GM12878 (cell line): ENCODE measurements at places on chromosomes 1 and 21. TPM values are rescaled to one million over a fixed set of nuclear protein-coding genes. Genes with fewer than 3 reads are reported as not detected.

- DNase-seq = peak; percentile 85
- H3K27ac ChIP-seq = peak overlapping the region; percentile 43
- peaks cover under 1% of the 10 kb centered on the region; the same call in 1 of the 2 replicates for H3K36me3 ChIP-seq
- peaks cover 54% of the 10 kb centered on the region for H3K4me1 ChIP-seq
- H3K27me3 ChIP-seq = no peaks in the 10 kb centered on the region
Observed at GRCh38 chr1:64960731-64961130, 5.6 kb downstream of the JAK1 start.

VWA5B1 gene
- total RNA-seq = not detected in 2 replicates

- DNase-seq = no peak
- H3K27ac ChIP-seq = no peak overlapping the region
- H3K4me3 ChIP-seq = no peak overlapping the region
Observed at GRCh38 chr21:37338671-37339551, 27.7 kb upstream of the DYRK1A start.

DNA sequence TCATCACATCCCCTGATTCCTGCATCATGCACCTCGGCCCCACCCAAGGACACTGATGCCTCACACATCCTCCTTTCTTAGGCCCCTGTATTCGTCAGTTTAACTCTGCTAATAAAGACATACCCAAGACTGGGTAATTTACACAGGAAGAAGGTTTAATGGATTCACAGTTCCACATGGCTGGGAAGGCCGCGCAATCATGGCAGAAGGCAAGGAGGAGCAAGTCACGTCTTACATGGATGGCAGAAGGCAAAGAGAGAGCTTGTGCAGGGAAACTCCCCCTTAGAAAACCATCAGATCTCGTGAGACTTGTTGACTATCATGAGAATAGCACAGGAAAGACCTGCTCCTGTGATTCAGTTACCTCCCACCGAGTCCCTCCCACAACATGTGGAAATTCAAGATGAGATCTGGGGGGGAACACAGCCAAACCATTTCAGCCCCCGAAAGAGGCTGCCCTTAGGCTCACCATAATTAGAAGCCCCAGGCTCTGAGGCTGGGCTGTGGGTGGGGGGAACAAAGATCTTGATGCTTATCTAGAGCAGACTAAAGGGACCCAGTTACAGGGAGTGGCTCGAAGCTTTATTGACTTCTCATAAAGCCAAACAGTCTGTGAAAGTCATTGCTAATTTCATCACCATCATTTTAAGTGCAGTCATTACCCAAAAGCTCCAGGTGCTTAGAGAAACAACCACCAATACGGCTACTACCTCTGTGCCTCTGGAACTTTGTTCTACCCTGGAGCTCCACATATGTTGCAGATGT lies 181.5 kb downstream of the MATN1 start:
- no peaks in the 10 kb centered on the region for H3K4me1 ChIP-seq
- H3K36me3 ChIP-seq = no peaks in the 10 kb centered on the region
- no peaks in the 10 kb centered on the region for H3K27me3 ChIP-seq
- H3K27ac ChIP-seq = no peak overlapping the region
- no peak for DNase-seq
- no peak overlapping the region for H3K4me3 ChIP-seq

DNA sequence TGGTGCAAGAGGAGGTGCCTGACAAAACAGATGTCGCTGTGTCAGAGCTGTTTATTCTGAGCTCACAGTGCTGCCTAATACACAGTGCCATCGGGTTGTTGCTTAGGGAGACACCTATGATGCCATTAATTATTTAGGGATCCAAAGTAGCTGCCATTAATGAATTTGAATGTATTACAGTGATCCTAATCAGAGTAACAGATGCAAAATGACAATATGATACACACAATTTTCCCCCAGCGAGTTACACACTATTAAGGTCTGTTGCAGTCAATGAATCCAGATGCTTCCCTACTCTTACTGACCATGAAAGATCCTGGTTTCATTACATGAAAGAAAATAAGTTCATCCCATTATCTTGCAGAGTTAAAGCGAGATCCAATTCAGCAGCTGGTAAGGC lies 91.3 kb downstream of the RWDD3 start:
- DNase-seq = no peak
- H3K4me3 ChIP-seq = no peak overlapping the region
- H3K27ac ChIP-seq = no peak overlapping the region
- no peaks in the 10 kb centered on the region for H3K27me3 ChIP-seq
- no peaks in the 10 kb centered on the region for H3K36me3 ChIP-seq

DNA sequence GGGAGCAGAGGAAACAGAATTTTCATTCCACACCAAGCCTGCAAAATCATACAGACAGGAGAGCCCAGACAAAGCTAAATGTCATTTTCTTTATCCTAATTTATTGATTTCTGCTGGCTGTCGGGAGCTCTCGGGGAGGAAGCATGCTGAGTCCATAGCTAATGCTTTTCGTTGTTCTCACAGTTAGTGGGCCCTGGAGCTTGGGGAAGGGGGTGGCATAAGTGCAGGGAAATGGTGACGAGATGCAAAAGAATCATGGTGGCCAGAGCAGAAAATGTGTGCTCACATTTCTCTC lies 202.4 kb downstream of the TOMM20 start:
- no peak for DNase-seq
- H3K4me1 ChIP-seq = peaks cover 48% of the 10 kb centered on the region
- H3K4me3 ChIP-seq = peak overlapping the region; percentile 40; the same call in 1 of the 2 replicates
- peak overlapping the region; percentile 95 for H3K27ac ChIP-seq
- no peaks in the 10 kb centered on the region for H3K36me3 ChIP-seq

NKAIN1 gene
- not detected in 2 replicates for total RNA-seq

DNA sequence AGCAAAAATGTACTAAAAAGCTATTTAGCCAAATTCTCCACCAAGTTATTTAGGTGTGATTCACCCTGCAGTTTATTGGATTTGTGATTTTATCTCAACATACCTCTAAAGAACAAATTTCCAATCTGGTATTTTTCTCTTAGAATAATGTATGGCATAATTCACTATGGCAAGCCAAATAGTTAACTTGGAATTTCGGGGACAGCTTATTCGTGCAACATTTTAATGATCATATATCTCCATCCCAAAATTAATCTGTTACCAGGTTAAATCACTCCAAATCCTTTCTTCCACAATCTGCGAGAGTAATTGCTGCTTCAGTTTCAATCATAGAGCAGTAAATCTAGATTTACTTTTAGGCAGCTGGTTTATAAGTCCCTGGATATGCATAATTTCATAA lies 53.4 kb downstream of the ERICH3 start:
- no peaks in the 10 kb centered on the region for H3K36me3 ChIP-seq
- H3K27ac ChIP-seq = no peak overlapping the region
- no peaks in the 10 kb centered on the region for H3K27me3 ChIP-seq
- DNase-seq = no peak
- no peak overlapping the region for H3K4me3 ChIP-seq
- no peaks in the 10 kb centered on the region for H3K4me1 ChIP-seq

DNA sequence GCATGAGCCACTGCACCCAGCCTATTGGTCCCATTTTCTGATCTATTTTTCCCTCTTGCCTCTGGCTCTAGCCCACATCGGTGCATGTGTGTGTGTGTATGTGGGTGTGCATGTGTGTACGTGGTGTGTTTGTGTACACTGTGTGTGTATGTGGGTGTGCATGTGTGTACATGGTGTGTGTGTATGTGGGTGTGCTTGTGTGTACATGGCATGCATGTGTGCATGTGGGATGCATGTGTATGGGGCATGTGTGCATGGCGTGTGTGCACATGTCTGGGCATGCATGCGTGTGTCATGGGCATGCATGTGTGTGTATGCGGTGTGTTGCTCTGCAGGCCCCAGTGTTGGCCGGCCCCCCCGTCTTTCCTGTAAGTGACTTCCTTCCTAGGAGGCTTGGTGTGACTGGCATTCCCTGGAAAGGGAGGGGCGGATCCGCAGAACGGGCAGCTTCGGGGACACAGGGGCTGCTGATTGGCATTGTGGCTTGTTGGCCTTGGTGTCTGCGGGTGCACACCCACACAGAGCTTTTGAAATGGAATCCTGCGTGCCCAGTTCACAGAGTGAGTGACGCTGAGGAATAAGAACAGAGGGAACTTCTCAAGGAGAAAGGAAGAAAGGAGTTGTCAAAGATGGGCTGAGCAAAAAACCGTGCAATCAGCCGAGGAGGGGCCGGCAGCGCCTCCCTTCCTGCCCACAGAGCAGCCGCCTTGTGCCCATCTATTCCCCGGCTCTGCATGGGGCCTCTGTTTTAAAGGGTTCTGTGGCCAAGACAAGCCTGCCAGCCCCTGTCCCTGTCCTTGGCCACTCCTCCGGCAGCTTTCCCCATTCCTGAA lies 8.0 kb downstream of the PDXK start:
- H3K27ac ChIP-seq = no peak overlapping the region
- no peak for DNase-seq
- no peak overlapping the region for H3K4me3 ChIP-seq
- no peaks in the 10 kb centered on the region for H3K27me3 ChIP-seq

DNA sequence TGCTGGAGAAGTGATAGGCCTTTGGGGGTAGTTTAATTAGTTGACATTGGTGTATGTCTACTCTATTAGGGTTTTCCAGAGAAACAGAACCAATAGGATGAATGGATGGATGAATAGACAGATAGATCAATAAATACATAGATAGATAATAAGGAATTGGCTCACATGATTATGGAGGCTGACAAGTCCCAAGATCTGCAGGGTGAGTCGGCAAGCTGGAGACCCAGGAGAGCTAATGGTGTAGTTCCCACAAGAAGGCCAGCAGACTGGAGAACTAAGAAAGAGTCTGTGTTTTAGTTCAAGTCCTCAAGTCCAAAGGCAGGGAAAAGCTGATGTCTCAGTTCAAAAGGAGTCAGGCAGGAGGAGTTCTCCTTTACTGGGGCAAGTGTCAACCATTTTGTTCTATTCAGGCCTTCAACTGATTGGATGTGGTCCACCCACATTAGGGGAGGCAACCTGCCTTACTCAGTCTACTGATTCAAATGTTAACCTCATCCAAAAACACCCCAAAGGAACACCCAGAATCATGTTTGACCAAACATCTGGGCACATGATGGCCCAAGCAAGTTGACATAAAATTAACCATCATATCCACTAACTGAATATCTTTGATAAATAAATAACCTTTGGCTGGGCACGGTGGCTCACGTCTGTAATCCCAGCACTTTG lies 4.5 kb upstream of the SDE2 start:
- peak overlapping the region; percentile 59 for H3K27ac ChIP-seq
- no peaks in the 10 kb centered on the region for H3K27me3 ChIP-seq
- H3K4me3 ChIP-seq = no peak overlapping the region

GRCh38 chr1:41051022-41051421 lies 29.5 kb upstream of the SLFNL1 start:
- no peak for DNase-seq
- H3K27ac ChIP-seq = no peak overlapping the region
- H3K4me1 ChIP-seq = peaks cover 4% of the 10 kb centered on the region; the same call in 1 of the 2 replicates

DNA sequence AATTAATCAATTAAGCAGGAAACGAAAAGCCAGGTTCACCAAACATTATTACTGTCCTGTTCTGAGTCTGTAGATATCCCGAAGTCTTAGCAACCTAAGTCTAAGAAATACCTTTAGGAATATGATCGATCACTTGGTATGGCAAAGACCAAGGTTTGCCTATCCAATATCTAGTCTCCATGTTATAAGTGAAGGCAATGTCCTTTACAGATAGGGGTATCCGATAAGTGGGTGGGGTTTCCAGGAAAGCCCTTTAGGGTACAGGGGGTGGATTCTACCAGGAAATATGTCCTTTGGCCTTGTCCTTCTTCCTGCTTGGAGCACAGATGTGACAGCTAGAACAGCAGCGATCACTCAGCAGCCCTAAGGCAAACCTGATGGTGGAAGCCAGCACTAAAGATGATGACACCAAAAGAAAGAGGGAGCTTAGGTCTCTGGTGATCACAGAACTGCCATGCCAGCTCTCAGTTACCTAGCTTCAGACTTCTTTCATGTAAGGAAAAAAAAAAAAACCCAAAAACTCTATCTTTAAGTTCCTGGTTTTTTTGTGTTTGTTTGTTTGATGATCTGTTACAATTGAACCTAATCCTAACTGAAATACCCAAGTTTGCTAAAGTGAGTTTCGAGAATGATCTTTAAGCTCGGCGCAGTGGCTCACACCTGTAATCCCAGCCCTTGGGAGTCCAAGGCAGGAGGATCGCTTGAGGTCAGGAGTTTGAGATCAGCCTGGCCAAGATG lies 40.8 kb downstream of the DSTYK start:
- DNase-seq = no peak
- no peaks in the 10 kb centered on the region; the same call in 1 of the 2 replicates for H3K4me1 ChIP-seq
- H3K4me3 ChIP-seq = no peak overlapping the region
- H3K27me3 ChIP-seq = no peaks in the 10 kb centered on the region

DNA sequence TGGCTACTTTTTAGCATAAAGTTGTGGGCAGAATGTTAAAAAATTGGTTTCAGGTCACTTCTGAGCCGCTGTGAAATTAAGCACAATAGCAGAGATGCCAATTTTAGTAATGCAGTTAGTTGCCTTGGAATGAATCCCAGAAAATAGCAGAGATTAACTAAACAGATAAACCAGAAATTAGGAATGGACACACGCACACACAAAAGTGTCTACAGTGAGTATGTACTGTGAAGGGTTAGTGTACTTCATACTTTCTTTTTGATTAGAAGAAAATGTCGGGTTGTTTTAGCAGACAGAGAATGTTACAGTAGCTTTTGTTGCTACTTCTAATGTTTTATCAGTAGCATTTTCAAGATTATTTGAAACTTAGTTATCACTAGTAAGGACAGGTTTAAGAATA lies 106.7 kb downstream of the LEPR start:
- no peaks in the 10 kb centered on the region for H3K4me1 ChIP-seq
- no peak overlapping the region for H3K27ac ChIP-seq
- no peak for DNase-seq
- no peak overlapping the region for H3K4me3 ChIP-seq

DNA sequence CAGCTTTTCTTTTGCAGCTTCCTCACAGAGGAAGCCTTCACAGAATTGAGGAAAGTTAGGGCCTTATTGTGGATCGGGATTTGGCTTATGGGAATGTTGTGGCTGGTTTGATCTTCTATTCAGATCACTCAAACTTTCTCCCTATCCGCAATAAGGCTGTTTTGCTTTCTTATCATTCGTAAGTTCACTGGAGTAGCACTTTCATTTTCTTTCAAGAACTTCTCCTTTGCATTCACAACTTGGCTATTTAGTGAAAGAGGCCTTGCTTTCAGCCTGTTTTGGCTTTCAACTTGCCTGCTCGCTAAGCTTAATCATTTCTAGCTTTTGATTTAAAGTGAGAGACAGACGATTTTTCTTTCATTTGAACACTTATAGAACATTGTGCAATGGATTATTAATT lies 181.9 kb upstream of the B3GALT2 start:
- H3K27me3 ChIP-seq = no peaks in the 10 kb centered on the region
- no peaks in the 10 kb centered on the region for H3K4me1 ChIP-seq
- DNase-seq = no peak
- 0 out of 2 replicates have a peak overlapping the region, but pooled peaks have one; percentile 10 for H3K4me3 ChIP-seq
- H3K27ac ChIP-seq = no peak overlapping the region
